ENCODE measurements at places on chromosomes 1 and 21.

GRCh38 chr1:239263801-239264200, 122.6 kb upstream of the CHRM3 start:
- no peak for DNase-seq

DNA sequence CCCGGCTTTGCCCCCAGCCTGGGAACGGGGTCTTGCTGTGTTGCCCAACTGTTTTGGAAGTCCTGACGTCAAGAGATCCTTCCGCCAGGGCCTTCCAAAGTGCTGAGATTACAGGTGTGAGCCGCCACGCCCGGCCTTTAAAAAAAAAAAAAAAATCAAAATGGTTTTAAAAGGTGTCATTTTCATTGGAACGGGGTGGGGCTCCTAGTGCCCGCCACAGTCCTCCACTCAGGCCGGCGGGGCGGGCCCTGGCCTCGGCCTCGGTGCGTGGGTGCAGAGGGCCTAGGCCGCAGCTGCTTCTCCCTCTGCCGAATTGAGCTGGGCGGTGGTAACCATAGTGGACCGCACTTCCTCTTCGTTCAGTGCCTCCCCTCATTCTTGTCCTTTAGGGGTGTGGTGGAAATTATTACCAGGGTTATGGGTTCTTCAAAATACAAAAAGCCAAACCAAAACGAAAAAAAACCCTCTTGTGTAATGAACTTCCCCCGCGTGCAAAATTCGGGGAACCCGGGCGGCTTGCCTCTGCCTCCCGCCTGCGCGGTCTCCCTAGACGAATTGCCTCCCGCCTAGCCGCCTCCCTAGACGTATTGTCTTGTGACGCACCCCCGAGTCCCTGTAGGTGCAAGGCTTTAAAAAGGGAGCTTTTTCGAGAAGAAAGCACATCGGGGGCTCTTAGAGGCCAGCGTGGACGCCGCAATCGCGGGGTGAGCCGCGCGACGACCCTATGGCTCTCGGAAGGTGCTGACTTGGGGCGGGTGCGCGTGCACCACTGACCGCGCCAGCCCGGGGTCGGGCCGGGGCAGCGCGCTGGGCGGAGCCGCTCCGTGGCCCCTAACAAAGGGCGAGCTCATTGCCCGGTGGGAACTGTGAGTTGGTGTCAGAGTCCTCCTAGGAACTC, 10.5 kb upstream of the SPEN start:
- peak; percentile 54 for DNase-seq

DNA sequence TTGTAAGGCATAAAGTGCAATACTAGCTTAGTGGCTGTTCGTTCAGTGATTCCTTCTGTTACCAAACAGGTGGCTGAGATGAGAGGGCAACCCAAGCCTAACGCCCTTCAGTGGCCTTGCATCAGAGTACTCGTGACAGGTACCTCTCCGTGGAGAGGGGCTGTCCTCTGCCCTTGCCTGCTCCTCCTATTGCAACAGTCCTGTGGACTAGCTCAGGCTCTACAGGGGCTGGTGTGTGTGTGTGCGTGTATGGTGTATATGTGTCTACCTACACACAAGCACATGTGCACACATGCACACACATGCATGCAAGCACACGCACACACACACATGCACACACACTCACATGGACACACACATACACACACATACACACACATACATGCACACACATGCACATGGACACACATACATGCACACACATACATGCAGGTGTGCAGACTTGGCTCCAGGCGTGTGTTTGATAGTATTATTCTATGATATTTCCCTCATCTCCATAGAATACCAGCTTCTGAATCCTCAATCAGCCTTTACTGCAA, 15.1 kb downstream of the TFF3 start:
- no peak for DNase-seq

DNA sequence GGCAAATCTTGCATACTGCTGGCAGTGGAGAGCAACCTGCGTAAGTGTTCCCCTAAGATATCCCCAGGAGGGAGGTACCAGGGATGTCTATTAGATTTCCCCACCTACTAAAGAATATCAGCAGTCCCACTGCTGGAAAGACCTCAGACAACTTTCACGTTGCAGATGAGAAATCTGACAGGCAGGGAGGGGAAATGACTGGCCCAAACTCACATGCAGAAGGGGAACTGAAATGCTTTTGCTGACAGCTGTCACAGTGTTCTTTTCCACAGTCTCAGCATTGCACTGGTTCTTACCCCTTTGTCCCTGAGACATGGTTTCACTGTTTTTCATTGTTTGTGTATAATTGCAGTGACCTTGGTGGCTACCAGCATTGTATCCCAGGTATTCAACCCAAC, 84.8 kb upstream of the ATP1A1 start:
- DNase-seq: no peak

- no peak for DNase-seq
Measured at GRCh38 chr1:202117898-202118371, 4.8 kb upstream of the GPR37L1 start.

DNA sequence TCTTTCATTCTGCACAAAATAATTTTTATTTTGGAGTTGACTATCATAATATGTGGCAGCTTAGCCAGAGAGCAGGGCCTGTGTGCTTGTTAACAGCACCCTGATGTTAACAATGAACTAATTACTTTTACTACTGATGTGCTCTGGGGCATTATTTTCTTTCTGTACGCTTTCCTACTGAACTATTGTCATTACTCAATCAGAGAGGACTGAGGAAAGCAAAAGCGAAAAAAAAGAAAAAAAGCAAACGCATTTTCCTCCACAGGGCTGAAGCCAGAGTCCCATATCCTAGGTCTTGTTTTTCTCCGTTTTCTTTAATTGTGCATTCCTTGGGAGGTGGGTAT, 221.2 kb downstream of the TTLL7 start:
- no peak for DNase-seq

DNA sequence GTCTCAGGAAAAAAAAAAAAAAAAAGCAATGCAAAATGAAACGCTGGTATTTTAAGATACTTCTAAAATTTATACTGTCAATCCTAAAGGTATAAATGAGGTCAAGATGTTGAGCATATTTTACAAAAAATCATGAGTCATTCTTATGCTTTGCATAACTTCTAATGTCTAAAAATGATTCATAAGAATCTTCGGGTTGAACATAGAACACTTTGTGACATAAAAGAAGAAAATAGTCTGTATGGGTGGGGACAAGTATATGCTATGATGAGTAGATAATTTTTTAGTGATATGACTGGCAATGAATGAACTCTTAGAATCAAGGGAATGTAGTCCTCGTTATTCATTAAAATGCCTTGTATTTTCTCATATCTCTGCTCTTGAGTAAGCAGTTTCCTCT, 416.9 kb upstream of the USP24 start:
- DNase-seq: no peak

- DNase-seq: no peak
Measured at GRCh38 chr1:1314237-1314586, 5.8 kb downstream of the PUSL1 start.

DNA sequence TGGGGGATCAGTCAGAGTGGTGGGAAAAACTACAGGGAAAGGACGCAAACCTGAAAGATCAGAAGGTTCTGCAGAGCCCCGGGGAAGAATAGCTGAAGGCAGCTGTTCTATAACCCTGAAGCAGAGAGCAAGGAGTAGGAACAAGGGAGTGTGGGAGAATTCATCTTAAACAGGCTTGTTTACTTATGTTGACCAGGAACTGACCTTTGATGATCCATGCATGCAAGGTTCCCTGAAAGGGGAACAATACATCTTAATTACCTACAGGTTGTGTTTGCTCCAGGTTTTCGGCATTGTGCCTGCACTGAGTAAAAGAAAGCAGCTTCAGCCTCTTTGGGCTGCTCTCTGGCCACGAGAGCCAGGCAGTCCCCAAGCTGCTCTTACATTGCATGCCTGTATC, 18.7 kb upstream of the FAM43B start:
- DNase-seq: no peak

DNA sequence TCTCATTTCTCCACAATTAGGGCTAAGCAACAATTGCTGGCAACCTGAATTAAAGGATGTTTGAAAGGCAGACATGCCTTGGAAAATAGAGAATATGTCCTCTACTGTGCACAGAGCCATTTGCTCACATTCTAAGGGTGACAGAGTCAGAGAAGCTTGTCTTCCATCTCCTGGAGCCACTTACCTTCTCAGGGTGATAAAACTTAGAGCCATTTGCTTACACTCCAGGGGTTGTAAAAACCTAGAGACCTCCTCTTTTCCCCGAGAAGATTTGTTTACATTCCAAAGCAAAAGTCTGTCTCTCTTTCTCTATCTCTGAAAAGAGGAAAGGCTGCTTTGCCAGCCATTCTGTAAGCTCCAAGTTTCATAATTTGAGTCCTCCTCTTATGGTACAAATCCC, 61.3 kb downstream of the LBR start:
- DNase-seq: no peak

DNA sequence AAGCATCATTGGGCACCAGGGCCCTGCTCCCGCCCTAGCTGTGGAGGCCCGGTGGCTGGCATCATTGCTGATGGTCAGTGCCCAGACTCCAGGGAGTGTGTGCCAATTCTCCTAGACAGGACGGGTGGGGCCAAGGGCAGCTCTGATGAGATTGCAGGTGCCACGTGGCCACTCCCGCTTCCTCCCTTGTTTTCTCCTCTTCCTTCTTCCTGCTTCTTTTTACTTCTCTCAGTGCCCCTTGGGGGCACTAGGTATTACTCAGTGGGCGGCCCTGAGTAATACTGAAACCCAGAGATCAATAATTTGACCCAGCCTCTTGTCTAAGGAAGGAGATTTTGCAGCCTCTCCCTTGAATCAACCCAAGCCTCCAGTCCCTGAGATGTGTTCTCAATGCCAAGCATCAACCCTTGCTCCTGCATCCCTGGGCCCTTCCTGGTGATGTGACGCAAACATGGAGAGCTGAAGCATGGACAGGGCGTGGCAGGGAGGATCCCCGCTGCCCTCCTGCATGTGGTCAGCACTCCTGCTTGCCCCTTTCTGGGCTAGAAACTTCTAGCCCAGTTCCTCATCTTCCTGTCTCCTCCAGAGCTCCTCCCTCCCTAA, 32.4 kb downstream of the CDK18 start:
- DNase-seq: peak; percentile 41

DNA sequence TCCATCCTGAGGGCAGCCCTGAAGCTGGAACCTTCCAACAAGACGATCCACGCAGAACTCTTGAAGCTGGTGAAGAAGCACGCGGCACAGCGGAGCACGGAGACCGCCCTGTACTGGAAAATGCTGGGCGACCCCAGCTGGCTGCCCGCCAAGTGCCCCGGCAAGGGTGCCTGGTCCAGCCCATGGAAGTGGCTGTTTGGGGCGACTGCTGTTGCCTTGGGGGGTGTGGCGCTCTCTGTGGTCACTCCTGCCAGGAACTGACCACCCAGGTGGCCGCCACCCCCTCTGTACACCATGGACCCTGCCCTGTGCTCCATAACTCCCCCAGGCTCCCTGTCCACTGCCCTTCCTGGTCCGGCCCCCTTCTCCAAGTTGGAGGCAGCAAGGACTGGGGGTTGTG, 90.8 kb downstream of the PPP1R12B start:
- DNase-seq: no peak

- no peak for DNase-seq
Measured at GRCh38 chr21:15686506-15686905, 43.3 kb upstream of the USP25 start.

DNA sequence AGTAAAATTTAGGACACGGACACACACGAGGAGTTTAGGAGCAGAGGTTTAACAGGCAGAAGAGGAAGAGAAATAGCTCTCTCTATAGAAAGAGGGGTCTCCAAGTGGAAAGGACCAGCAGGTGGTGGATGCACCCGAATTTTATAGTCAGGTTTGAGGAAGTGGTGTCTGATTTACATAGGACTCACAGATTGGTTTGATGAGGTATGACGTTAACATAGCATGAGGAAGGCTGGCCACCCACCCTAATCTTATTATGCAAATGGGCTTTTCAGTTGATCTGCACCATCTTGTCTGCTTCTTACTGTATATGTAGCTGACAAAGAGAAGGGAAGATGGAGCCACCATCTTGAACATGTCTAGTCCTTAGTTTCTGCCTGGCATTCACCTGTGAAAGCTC, 52.5 kb upstream of the RGS2 start:
- no peak for DNase-seq

GRCh38 chr21:42392731-42393442, 3.0 kb downstream of the TMPRSS3 start:
- no peak for DNase-seq

DNA sequence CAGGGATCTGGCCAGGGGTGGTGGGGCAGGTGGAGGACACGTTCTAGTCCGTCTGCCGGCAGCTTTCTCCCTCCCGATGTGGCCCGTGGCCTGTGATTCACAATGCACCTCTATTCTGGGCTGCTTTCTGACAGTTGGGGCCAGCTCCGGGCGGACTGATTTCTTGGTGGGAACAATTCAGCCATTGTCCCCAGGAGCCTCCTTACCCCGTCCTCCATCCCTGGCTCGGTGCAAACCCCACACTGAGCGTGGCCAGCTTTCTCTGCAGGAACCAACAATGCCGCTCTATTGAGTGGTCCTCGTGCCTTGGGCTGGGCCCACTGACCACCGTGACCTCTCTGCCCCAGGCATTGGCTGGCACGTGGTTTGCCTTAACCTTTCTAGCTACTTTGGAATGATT, 29.7 kb downstream of the PADI2 start:
- DNase-seq: no peak

- DNase-seq: no peak
Measured at GRCh38 chr1:110936567-110936966, 27.2 kb downstream of the LRIF1 start.

DNA sequence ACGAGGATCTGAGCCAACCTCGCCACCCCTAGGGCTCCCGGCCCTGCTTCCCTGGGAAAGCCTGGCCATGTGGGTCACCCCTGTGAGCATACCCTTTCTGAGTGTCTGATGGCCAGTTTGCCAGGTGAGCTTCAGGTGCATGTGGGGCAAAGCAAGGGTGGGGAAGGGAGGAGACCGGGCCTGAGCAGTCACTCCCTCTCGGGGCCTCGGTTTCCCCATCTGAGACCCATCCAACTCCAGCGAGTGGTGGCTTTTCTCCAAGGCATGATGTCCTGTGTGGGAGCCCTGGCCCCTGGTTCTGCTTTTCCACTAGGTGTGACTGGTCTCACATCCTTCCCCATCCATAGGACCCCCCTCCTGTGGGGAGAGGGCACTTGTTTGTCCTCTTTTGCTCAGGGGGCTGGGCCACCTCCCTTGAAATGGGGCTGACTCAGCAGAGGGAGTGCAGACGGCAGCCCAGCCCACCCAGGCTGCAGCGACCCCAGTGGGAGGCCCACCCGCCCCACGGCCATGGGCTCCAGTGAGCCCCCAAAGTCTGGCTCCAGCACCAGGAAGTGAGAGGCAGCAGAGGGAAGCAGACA, 1.7 kb upstream of the WNT9A start:
- DNase-seq: no peak

GRCh38 chr1:64549464-64550239, 79.7 kb downstream of the CACHD1 start:
- no peak for DNase-seq

- no peak for DNase-seq
Measured at GRCh38 chr1:208174200-208174599, 70.0 kb downstream of the PLXNA2 start.

- DNase-seq: peak; percentile 97
Measured at GRCh38 chr1:27392096-27392777, at the start of gene GPR3. GPR3 (plus strand) TSS chr1:27392622; CDS start chr1:27393799, 1,177 bp downstream.

Data from H1 (cell line).